ENCODE measurements at places on chromosomes 4 and X.

GRCh38 chr4:138310498-138310897 lies 68.3 kb upstream of the SLC7A11 start:
- DNase-seq, result no peak

DNA sequence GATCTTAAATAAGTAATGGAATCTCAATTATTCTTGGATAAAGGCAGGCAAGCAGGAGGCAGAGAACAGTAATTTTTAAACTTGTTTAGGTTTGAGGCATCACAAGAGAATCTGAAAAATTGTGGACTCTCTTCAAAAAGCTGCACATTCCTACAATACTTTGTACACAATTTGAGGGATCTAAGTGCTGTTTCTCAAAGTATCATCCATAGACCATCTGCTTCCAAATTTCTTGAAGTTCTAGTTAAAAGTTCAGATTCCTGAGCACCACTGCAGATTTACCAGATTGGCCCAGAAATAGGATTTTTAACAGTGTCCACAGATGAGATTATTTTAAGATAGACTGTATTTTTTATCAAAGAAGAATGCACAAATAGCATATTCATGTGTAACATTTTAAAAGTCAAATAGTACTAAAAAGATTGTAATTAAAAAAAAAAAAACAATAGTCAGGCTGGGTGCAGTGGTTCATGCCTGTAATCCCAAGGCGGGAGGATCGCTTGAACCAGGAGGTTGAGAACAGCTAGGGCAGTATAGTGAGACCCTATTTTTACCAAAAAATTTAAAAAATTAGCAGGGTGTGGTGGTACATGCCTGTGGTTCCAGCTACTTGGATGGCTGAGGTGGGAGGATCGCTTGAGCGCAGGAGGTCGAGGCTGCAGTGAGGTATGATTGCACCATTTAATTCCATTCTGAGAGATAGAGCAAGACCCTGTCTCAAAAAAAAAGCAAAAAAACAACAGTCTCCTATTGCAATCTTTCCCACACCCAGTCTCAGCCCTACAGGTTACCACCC lies 14.2 kb upstream of the FNIP2 start:
- DNase-seq, result no peak

- DNase-seq, result no peak
These were observed 134.6 kb downstream of the KDM6A start for GRCh38 chrX:45007598-45007997.

DNA sequence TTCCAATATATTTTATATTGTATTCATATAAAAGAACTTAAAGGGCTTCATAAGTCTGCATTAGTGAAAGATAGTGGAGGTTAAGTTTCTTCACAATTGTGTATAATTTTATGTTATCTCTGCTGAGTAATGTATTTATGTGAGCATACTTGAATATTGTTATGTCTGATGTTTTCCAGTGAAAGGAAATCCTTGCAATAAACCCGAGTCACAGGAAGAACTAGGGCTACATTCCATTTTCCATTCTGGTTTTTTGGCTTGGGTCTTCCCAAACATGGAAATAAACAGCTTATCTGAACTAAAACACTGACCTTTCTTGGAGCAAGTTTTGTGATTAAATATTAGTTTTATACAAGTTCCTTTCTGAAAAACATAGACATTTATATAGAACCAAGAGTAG lies 231.3 kb upstream of the GPRIN3 start:
- no peak for DNase-seq

DNA sequence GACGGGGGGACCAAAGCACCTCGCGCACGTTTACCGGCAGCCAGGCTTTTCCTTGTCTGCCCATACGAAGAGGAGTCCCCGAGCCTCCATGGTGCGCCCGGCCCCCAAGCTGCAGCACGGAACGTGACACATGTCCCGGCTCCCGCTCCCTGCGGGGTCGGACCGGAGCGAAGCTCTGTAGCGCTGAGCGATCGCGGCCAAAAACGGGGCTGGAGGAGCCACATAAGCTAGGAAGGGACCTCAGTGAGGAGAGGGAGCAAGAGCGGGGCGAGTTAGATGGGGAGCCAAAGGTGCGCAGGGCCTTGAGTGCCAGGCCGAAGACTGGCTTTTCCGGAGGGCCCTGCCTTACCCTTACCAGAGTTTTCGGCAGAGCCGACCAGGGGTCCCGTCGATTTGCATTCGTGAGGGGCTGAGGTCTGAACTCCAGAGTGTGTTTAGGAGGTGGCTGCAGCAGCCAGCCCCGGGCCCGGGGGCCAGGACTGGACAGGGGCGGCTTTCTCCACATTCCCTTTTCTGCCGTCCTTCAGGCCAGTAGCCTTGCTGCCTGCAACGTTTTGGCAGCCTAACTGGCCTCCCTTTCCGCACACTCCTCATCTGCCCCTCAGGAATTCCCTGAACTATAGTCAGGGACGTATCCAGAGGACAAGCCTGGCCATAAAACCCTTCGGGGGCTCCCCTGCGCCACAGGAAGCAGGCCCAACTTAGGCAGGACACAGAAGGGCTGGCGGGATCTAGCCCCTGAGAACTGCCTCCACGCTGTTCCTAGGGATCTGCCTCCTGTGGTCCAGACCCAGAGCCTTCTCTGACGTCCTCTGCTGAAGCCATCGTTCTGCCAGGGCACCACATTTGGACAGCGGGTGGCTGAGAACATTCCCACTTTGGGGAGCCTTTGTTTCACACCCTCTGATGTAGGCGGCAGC lies 689 bp downstream of the SSR4 start:
- DNase-seq, result no peak

DNA sequence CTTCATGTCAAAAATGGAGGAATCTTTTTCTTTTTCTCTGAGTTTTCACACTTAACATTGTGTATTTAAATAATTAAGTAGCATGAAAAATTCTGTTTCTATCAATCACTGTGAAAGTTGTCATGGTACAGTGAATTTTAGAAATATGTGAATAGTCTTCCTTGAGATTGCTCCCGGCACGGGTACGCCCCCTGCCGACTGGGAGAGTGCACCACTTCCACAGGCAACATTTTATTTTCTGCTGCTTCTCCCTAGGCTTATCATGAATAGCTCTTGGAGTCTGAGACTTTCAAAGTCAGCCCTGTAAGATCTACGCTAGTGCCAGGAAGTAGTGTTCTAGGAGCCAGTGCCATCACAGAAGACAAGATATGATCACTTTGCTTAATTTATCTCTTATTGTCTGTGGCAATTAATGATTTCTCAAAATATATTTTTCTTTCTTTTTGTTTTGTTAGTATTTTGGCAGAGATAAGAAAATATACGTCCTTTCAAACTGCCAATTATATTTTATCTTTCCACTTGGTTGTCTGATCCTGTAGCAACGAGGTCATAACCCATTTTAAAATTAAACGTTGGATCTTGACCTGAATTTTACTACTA lies 763.8 kb upstream of the AADAT start:
- peak; percentile 30 for DNase-seq

DNA sequence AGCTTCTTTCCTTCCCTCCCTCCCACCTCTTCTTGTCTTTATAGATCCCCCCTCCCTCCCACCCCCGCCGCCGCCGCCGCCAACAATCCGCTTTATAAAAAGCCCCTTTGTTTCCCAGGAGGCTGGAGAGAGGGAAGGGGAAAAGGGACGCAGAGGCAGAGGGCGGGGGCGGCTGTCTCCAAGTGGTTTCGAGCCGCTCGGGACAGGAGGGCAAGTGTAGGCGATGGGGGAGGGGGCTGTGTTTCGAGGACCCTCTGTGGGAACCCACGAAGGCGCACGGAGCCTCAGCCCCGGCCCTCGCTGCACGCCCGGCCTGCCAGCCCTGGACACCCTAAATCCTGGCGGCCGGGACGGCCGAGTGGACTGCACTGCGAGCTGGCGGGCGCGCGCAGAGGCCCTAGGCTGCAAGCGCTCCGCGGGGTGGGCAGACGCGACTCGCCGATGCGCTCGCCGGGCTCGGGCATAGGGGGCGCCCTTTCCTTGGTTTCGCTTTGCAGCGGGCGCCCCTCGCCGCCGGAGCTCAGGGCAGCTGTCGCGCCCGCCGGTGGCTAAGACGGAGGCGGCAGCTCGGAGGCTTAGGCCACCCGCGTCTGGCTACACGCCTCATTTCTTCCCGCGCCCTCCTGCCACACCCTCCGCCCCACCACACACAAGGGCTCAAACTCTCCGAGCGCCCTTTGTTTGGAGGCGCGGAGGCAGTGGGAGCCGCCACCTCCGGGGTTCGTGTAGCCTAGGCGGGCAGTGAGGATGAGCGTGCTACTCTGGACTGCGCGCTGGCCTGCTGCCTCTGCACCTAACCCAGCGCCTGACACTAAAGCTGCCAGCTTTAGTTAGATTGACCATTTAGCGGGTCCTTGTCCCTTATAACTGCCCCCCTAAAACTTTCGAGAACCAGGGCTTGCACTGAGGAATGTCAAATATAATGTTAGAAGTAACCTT lies 2.2 kb downstream of the MAMLD1 start:
- peak; percentile 90 for DNase-seq

DNA sequence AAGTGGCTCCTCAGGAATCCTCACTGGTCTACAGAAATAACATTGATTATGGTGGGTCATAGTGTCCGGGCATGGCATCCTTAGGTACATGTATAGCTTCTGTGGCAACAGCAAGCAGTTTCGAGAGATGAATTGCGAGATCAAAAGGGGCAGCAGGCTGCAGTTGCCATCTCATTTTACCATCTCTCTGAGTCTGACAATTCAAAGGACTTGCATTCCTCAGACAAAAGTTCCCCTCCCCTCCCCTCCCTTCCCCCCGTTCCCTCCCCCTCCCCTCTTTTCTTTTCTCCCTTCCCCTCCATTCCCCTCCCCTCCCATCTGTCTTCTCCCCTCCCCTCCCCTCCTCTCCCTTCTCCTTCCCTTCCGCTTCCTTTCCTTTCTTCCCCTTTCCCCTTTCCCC lies 70.2 kb downstream of the MTNR1A start:
- DNase-seq, result no peak

GRCh38 chr4:112153211-112153791 lies 8.0 kb downstream of the FAM241A start:
- no peak for DNase-seq

DNA sequence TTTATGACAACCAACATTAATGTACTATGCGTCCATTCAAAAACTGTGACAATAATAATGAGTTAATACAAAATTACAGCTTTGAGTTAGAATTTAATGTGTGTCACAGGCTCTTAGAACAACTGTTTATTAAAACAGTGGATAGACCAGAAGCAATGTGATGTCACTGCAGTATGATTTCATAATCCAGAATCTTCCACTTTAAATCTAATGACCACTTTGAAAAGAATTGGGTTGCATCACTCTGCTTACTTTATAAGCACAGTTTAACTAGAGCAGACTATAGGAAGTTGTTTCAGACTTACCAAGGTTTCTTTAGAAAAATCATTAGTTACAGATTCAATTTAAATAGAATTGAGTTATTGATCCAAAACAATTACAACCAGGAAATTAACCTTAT lies 758.5 kb downstream of the KCTD8 start:
- DNase-seq, result no peak

DNA sequence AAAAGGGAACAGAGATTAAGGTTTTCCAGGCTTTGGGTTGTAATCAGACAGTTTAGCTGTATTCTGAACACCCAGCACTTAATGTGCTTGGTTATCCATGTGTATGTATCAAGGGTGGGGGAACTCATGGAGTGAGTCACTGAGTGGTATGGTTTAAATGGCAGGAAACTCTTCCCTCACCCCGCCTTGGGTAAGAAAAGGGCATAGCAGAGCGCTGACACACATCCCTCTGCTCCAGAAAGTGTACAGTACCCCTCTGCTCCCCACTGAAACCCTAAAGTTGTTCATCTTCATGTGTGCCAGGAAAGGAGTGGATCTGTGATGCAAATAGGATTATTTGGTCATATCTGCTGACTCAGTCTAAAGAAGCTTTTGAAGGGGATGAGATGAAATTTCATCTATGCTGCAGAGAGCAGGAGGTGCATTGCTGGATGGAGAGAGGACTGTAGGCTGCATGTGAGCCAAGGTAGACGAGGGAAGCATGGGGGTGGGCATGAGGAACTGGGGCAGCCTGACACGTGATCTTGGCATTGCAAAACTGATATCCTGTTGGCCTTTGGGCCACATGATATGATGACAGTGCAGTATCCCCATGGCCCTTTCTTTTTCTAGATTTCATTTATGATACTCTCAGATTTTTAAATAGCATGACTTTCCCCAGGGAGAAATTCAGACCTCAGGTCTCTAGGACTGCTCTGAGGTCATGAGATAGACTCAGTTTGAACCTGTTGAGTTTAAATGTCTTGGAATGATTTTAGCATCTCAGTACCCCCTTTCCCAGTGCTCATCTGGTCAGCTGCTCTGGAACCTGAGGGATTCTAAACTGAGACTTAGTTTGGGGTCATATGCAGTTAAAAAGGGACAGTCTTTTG lies 84.8 kb downstream of the TMEM164 start:
- no peak for DNase-seq

DNA sequence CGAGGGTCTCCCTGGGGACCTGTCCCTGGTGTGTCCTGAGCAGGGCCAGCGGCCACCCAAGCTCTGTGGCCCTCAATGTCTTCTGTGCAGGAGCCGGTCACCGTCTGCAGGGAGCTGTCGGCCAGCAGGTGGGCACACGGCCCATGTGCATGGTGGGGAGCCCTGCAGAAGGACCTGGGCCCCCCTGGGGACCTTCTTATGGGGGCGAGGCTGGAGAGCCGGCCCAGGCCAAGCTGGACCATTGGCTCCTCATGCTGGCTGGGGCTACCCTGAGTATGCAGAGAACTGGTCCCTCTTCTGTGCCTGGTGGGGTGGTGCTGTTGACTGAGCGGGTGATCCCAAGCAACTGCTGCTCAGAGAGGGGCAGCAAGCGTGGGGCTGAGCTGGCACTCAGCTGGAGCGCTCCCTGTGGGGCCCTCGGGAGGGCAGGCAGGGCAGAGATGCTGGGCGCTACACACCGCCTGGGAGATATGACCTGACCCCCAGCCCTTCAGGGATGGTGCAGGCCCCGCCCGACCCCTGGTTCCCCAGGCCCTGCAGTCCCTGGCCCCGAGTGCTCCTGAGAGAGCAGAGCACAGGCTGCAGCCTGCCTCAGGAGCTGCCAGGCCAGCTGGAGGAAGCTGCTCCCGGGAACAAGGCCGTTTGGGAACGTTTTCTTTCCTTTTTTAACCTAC lies 14.8 kb downstream of the NAT8L start:
- no peak for DNase-seq

GRCh38 chr4:118047043-118047442 lies 12.8 kb downstream of the NDST3 start:
- no peak for DNase-seq

DNA sequence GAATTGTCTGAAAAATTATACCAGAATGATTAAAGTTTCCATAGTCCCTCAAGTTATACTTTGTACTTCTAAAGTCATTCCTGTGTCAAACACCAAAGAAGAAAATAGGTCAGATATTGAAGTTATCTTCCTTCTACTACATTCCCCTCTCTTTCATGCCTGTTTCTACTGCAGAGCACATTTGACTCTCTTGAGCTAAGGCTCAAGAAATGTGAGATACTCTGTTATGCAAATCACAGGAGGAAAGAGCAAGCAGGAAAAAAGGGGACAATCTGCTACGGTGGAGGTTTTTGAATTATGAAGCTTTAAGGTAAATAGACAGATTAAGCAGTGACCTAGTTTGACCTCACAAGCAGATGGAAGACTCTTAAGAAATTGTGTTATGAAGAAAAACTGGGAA lies 198.9 kb upstream of the LDB2 start:
- DNase-seq, result no peak

GRCh38 chrX:38880296-38880854 lies 79.1 kb downstream of the MID1IP1 start:
- DNase-seq, result no peak

GRCh38 chr4:174216799-174217272 lies 66.6 kb downstream of the FBXO8 start:
- DNase-seq, result peak; percentile 58

GRCh38 chr4:121648516-121648915 lies 48.3 kb downstream of the ANXA5 start:
- no peak for DNase-seq

Data from eye (tissue), 1 donor.